NT2/D1 (cell line): ENCODE measurements at places on chromosomes 16 and 17.

GRCh38 chr16:86294535-86295196 lies 215.7 kb upstream of the FOXF1 start:
- DNase-seq, result no peak

- DNase-seq, result no peak
These were observed 140.8 kb downstream of the FTO start for GRCh38 chr16:53844804-53845203.

- DNase-seq, result no peak
These were observed 16.9 kb downstream of the HASPIN start for GRCh38 chr17:3740611-3741073.

- DNase-seq, result no peak
These were observed 69.9 kb downstream of the FTO start for GRCh38 chr16:53773881-53774280.

GRCh38 chr16:79380995-79381602 lies 219.4 kb downstream of the MAF start:
- DNase-seq, result no peak

DNA sequence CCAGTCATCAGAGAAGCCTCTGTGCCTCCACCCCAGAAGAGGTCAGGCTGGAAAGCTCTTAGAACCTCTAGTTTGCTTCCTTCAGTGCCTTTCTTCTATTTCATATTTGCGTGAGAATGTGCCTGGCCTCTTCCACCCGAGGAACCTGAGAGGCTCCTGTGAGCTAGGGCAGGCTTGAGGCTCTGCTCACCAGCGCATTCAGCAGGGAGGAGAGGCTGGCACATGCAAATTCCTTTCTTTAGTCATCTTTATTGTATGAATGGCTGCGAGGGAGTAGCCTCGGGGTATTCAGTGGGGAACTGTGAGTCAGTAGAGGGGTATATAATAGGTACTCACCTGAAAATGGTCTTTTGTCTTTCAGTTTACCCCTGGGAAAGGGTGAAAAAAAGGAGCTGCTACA lies 268.3 kb downstream of the ABCC12 start:
- peak; percentile 66 for DNase-seq

DNA sequence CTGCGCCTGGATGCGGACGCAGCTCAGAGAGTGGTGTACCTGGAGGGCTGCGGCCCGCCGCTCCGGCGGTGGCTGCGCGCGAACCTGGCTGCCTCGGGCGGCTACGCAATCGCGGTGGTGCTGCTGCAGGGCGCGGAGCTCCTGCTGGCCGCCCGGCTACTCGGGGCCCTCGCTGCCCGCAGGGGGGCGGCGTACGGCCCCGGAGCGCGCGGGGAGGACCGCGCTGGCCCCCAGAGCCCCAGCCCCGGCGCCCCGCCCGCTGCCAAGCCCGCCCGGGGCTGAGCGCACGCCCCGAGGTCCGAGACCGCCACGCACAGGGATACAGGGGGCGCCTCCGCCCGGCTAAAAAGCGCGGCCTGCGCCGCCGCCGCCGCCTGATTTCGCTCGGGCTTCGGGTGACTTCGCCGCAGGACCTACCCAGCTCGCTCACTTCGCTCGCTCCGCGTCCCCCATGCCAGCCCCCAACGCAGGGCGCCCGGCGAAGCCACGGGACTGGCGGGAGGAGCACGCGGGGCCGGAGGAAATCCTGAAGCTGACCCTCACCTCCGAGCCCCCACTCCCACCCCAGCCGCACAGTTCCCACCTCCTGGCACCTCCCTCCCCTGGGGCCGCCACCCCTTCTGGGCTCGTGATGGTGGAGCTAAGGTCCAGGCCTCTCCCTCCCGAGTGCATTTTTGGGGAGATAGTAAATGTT lies 8.2 kb downstream of the PDE6G start:
- DNase-seq, result no peak

DNA sequence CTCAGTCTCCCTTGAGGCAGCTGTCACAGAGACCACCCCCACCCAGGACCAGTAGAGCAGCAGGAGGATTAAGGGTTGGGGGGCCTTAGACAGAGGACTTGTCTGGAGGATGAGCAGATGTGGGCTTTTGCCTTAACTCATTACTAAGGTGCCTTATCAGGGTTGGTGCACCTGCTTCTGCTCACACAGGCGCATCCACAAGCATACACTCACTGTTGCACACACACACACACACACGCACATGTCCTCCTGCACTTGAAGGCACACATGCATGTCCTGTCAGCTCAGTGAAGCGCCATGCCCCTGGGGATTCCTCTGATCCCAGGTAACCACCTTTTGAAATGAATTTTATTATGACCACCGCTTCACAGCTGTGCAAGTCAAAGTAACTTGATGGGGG lies 1.2 kb downstream of the GFAP start:
- no peak for DNase-seq

DNA sequence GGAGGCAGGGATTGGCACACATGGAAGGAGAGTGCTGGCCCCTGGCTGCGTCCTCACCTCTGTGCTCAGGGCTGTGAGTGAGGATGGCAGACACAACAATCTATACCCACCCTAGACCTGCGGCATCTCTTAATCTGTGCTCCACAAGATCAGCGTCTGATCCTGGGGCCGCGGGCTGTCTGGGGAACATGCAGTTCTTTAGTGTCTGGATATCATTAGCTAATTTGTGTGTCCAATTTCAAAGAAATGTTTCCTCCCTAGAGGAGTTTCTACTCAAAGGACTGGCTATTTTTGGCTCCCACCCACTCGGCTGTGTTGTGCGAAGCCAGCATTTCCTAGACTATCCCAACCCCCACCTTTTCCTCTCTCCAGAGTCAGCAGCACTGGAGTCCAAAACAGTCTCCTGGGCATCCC lies 93.8 kb downstream of the GRIN2A start:
- DNase-seq, result no peak

DNA sequence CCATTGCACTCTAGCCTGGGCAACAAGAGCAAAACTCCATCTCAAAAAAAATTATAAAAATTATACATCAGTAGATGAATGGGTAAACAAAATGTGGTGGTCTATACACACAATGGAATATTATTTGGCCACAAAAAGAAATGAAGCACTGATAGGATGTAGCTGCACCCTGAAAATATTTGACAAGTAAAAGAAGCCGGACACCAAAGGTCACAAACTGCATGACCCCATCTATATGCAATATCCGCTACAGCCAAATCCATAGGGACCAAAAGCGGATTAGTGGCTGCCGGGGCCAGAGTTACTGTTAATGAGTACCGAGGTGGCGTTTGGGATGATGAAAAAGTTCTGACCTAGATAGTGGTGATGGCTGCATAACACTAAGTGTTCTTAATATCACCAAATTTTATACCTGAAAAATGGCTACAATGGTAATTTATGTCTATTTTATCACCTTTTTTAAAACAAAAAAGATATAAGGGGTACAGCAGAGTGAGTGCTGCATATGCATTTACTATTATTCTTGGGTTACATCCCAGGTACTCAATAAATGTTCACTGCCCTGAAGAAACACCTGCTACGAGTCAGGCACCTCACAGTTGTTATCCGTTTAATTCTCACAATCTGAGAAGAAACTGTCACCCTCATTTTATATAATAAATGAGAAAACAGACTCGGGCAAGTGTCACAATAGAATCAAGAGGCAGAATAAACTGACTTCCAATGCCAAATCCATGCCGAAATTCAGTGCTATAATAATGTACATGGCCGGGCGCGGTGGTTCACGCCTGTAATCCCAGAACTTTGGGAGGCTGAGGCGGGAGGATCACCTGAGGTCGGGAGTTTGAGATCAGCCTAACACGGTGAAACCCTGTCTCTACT lies 807 bp upstream of the HBQ1 start:
- DNase-seq, result no peak

GRCh38 chr17:46212634-46213435 lies 19.6 kb upstream of the KANSL1 start:
- no peak for DNase-seq

GRCh38 chr17:62189377-62189776 lies 124.3 kb upstream of the MED13 start:
- no peak for DNase-seq

DNA sequence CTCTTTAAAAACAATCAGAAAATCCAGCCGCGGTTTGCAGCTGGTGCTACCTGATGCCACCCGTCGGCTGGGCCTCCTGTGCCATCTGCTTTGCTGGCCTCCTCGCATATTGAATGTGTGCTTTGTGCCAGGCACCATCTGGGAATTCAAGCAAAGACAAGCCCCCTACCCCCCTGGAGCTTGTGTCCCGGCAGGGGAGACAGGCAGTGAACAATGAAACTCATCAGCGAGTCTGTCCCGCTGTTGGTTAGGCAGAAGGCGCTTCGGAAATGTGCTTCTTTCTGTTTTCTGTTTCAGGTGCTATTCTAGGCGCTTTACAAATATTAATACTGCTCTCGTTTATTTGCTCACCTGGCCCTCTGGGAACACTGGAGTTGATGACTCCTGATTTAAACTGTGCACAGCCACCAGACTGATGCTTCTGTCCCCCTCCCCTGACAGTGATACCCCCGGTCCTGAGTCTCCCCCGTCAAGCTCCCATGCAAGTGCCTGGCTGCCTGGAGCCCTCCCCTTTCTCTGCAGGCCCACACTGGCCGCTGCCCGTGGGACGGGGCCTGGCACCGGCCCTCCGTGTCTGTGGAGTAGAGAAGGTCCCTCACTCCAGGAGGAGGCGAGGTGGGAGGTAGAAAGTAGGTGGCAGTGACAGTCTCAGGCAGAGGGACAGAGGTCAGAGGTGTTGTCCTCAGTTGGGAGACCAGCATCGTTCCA lies 126.1 kb upstream of the PLCG2 start:
- DNase-seq, result no peak

- DNase-seq, result no peak
These were observed 4.1 kb downstream of the CISD3 start for GRCh38 chr17:38733982-38734973.

DNA sequence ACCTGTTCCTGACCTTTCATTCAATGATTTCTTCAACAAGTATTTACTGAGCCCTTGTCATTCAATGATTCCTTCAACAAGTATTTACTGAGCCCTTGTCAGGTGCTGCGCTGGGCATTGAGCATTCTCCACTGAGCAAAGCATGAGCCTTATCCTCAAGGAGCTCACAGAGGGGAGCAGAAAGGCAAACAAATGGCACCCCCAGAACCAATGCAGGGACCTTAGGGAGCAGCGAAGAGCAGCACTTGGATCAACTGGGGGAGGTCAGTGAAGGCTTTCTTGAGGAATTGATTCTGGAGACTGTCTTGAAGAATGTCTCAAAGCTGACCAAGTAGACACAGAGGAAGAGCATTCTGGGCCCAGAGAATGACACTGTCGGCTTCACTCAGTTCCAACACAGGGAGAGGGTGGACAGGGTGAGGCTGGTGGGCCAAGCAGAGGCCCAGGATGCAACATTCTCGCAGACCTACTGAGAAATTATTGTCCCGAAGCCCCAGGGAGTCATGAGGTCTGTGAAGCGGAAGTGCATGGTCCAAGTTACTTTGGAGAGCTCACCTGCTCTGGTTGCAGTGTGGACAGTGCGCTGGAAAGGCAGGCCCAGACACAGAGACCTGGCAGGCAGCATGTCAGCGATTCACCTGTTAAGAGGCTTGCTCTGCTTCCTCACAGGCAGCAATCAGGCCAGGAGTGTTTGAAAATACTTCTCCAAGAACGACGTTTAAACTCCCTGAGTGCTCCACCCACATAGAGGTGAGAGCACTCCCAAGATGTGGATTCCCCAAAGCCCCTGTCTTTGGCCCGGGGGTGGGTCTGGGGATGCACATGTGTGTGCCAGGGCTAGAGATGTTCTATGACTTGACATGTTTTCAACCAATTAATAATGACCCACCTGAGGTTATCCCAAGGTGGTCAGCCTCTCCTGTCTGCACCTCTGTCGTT lies 3.2 kb upstream of the MPO start:
- DNase-seq, result no peak

DNA sequence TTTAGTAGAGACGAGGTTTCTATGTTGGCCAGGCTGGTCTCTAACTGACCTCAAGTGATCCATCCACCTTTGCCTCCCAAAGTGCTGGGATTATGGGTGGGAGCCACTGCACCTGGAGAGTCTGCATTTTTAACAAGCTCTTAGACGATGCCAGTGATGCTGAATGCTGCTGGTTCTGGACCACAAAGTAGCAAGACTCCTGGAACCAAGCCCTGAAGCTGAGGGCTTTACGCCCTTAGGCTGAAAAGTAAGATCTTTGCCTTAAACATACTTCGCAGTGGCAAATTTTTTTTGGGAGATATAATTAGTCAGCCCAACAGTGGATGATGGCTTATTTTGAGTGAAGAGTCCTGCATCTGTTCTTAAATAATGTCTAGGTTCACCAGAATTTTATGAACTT lies 14.0 kb downstream of the METTL9 start:
- DNase-seq, result no peak

- no peak for DNase-seq
These were observed 79.5 kb upstream of the CCL1 start for GRCh38 chr17:34442387-34443111.

GRCh38 chr17:27984404-27984803 lies 58.1 kb upstream of the NLK start:
- no peak for DNase-seq

GRCh38 chr17:46922487-46922803 lies 515 bp upstream of the GOSR2 start:
- DNase-seq, result no peak

GRCh38 chr16:67701420-67701819 lies 17.7 kb downstream of the GFOD2 start:
- DNase-seq, result no peak

DNA sequence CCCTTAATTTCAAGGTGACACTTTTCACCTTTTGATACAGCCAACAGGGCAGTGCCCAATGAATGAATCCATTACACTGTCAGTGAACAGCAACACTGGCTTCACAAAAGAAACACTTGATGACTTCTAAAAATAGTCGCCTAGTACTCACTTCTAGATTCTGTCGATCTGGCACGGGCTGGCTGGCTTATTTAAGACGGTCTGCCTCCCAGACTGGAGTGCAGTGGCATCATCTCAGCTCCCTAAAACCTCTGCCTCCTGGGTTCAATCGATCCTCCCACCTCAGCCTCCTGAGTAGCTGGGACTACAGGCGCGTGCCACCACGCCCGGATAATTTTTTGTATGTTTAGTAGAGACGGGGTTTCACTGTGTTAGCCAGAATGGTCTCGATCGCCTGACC lies 1.9 kb downstream of the NDUFAB1 start:
- no peak for DNase-seq

DNA sequence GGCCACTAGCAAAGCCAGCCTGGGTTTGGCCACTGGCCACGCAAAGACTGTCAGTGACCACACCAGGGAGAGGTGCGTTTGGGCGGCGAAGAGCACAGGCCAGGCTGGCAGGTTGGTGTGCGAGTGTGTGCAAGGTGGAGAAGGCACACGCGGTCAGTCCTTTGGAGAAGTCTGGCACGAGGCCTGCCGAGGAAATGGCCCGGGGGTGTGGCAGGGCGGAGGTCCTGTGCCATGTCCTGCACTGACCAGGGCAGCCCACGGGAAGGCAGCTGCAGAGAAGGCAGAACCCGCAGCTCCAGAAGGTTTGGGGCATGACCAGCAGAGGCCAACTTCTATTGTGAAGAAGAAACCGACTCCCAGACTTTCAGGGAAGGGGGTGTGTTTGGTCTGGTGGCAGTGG lies 90.8 kb downstream of the ADCY9 start:
- DNase-seq, result no peak

DNA sequence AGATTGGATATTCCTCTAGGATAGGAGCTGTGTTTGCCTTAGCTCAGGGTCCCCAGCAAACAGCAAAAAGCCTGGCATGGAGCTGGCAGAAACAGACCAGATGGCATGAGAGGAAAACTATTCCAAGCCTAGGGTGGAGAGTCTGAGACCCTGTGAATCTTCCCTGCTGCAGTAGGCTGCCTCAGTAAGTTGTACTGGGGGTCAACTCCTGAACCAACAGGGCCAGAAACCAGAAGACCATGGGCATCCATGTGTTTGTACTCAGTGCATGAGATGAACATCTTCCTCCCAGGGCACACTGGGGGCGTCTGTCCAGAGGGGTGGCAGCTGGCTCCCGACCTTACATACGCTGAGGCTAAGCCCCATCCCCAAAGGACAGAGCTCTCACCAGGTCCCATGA lies 214.4 kb downstream of the C16orf78 start:
- no peak for DNase-seq
